Right lung (tissue), 10 donors: ENCODE measurements at places on chromosomes 6 and 20. TPM values are rescaled to one million over a fixed set of nuclear protein-coding genes. Genes with fewer than 3 reads are reported as not detected.

DNA sequence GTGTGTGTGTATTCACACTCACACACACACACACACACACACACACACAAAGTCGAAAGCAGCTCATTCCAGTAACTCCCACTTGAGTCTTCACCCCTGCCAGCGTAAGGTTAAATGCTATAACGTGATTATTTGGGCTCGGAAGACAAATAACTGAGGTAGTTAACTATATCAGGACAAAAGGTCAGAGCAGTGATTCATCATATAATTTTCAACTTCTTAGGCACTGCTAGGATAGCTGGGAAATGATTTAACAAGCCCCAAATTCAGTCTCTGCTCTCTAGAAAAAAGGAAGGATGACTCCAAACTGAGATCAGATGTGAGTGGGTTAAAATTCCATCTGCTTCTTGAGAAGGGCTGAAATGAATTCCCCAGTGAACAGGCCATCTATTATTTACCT, 30.7 kb downstream of the HDGFL1 start:
- no peak for DNase-seq

GRCh38 chr6:52337633-52338290, 24.2 kb upstream of the PAQR8 start:
- no peak for DNase-seq

DNA sequence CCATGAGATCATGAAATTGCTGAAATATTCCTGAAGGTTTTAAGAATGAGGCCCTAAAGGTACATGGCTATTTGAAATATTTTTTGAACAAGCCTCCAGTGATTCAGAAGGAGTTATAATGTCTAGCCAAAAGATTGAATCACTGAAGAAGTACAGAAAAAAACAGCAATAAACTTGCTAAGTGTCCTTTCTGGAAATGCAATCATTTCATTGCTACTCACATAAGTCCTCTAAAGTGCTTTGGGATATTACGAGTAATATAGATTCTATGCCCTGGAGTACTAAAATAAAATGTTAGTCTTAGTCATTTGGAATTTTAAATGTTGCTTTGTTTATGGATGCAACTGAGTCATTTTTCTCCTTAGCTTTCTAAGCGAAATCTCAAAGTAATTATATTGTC, 32.7 kb downstream of the CENPW start:
- no peak for DNase-seq

DNA sequence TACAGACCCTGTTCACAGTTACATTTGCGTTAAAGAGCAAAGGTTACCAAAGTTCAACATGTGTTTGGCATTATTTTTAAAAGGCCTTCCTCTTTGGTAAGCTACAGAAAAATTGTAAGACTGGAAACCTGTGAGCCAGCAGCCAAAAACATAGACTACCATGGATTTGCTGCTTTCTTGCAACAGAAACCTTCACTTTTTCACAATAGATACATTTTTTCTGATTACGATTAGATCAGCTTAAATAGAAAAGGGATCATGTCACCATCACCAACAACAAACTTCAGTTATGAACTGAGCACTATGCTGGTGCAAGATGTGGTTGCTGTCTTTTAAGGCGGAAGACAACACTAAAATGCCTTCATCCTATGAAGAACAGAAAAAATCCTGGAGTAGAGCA, 112.3 kb upstream of the MARCKS start:
- DNase-seq, result no peak

DNA sequence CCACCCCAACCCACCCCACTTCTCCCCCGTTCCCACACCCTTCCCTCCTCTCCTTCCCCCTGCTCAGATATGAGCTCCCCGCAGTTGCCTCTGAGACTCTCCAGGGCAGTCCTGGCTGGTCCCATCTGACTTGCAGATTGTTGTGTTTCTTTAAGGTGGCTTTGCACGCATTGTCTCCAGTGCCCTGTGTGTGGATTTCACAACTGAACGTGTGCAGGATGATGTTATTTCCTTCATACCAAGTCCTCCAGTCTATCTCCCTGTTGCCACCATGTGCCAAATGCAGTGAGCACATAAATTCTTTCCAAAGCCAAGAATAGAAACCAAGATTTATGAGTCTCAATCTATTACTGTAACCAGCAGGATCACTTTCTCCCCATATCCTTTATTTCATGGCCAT, 79.1 kb downstream of the TMEM242 start:
- DNase-seq, result no peak

- no peak for DNase-seq
Observed at GRCh38 chr6:9484091-9484490, 930.8 kb downstream of the TFAP2A start.

- no peak for DNase-seq
Observed at GRCh38 chr20:57412347-57413029, 21.3 kb downstream of the RBM38 start.

DNA sequence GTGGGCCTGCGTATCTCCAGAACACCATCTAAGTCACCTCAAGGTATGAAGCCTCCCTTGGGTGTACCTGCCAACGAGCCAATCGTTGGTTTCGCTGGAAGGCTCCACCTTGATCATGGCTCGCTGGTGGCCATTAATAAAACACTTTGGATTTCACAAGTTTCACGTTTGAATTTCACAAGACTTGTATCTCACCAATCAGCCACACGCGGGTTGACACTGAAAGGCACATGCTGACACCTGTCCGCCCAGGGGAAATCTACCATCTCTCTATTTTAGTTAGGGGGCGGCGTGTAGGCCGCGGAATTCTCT, 586 bp upstream of the HMGA1 start:
- DNase-seq, result no peak

- no peak for DNase-seq
Observed at GRCh38 chr6:84719152-84719551, 45.2 kb downstream of the TBX18 start.

DNA sequence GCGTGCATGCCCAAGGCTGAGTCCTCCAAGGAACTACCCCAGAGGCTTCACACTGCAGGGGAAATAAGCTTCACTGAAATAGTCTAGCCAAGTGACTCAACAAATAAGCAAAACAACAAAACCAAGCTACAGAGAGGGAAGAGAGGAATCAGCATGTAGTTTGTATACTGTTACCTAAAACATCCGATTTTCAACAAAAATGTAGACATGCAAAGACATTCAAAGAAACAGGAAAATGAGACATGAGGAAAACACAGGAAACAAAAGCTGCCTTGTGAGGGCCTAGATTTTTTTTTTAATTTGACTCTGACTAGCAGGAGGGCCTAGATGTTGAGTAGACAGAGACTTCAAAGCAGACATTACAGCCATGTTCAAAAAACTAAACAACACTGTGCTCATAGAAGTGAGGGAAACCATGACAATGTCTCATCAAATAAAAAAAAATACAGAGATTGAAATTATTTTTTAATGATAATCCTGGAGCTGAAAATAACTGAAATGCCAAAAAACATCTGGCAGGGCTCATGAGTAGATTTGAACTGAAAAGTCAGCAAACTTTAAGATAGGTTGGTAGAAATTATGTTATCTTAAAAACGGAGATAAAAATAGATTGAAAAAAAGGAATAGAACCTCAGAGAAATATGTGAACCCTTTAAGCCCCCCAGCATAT, 16.4 kb upstream of the KIF25 start:
- peak; percentile 48 for DNase-seq

GRCh38 chr6:19892260-19892659, 55.1 kb downstream of the ID4 start:
- DNase-seq, result no peak

DNA sequence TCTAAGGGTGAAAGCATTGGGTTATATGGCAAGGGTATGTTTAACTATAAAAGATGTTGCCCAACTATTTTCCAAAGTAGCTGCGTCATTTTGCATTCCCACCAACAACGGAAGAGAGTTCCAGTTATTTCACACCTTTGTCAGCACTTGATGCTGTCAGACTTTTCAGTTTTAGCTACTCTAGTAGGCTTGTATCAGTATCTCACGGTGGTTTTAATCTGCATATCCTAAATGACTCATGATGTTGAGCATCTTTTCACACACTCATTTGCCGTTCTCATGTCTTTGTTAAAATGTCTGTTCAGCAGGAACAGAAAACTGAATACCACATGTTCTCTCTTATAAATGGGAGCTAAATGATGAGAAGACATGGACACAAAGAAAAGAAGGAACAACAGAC, 122.3 kb downstream of the RNASET2 start:
- DNase-seq, result no peak

GRCh38 chr20:3796477-3797225, 541 bp downstream of the CDC25B start:
- DNase-seq, result no peak

DNA sequence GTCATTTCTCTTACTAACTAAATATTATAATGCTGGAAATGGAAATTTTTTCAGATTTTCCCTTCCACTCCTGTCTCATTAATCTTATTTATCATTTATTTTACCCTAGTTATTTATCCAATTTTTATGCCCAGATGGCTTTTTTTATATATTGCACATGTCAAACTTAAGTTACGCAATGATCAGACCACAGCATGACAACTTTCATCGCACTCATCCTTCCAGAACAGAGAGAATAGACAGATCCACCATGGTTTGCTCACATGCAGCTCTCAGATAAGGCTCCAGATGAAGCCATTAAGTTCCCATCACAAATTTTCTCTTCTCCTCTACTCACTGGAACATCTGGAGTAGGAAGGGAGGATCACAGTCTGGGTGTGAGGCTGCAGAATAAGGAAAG, 48.7 kb downstream of the MAP7 start:
- no peak for DNase-seq

DNA sequence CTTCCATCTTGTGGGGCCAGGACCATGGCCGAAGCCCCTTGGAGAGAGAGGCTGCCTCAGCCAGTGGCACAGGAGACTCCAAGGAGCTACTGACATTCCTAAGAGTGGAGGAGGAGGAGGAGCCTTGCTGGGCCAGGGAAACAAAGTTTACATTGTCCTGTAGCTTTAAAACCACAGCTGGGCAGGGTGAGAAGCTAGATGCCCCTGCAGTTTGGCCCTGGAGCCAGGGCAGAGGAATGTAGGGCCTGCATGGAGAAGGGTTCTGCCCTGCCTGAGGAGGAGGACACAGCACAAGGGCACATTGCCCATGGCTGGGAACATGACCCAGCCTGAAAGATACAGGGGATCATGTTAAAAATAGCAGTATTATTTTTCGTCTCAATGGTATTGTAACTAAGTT, 37.4 kb downstream of the PLCG1 start:
- no peak for DNase-seq

DNA sequence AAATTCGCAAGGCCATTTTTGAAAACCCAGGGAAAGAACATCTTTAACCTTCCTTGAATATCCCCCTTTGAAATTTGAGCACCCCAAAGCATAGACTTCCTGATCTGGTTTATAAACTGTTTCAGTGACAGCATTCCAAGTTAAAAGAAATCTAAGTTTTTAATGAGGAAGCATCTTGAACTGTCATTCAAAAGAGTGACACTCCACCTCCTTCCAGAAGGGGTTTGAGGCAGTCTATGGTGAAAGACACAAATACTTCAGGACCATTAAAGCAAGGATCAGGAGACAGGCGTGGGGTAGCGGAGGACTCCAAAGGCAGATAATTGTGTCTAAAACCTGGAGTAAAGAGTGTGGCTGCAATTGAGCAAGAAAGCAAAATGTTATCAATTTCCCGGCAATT, 691 bp downstream of the GHRH start:
- DNase-seq, result no peak

The GRM1 gene
- 0.09 TPM for polyA plus RNA-seq

The HRH3 gene
- not detected for polyA plus RNA-seq

The HFE gene
- 12.5 TPM for polyA plus RNA-seq

The B3GAT2 gene
- polyA plus RNA-seq, result 1.4 TPM
